ENCODE measurements at places on chromosomes 12 and 14.

- no peak for DNase-seq
These were observed 59.9 kb downstream of the STXBP6 start for GRCh38 chr14:24990050-24990449.

GRCh38 chr12:49794021-49794420 is 34.2 kb downstream of the NCKAP5L start:
- no peak for DNase-seq

DNA sequence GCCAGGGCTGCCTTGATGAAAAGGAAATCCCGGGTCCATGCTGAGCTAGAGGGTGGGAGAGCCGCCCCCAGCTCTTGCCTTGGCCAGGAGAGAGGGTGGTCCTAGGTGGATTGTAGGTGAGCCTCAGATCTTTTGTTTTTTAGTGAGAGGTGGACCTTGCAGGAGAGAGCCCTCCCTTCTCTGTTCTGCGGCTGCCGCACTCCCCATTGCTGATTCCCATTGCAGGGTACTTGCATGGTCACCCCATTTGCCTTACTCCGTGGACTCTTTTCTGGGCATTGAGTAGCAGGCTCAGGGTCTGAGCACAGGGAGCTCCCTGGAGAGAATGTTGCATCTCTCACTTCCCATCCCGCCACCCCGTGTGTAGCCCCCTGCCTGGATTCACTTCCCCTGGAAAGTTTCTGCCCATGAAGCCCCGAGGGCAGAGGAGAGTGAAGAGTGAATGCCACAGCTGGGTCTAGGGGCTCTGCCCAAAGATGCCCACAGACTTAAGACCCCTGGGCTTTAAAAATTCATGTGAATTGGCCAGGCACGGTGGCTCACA is 10.2 kb downstream of the VASH1 start:
- DNase-seq, result no peak

DNA sequence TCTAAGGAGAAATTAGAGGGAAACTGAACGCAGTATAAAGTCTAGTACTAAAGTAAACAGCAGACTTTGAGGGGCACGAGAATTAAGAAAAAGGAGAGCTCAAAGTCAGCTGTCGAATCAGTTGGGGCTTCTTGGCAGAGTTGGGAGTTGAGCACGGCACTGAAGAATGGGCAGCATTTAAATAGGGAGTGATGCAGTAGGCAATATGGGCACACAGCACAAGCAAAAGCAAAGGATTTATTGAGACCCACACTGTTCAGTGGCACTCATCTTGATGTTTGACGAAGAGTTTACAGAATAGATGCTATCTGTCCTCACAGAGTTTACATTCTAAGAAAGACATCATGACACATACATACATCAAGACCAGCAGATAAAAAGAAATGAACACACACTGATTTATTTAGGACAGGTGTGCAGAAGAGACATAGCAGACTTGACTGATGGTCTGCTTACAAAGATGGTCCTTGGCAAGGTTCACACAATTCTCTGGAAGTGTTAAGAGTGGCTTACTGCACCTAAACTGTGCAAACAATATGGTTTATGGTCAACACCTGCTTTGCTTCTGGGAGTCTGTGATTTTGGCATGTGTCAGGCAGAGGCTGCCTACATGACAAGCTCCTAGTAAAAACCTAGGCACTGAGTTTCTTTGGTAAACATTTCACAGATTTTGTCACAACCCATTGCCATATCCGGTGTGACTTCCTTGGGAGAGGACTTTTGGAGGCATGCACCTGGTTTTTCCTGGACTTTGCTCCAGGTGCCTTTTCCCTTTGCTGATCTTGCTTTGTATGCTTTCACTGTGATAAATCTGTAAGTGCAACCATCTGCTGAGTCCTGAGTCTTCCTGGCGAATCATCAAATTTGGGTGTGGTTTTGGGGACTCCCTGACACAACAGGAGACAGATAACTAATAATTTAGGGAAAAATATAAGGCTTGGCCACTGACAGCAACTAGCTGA is 26.3 kb downstream of the ALKBH1 start:
- no peak for DNase-seq

DNA sequence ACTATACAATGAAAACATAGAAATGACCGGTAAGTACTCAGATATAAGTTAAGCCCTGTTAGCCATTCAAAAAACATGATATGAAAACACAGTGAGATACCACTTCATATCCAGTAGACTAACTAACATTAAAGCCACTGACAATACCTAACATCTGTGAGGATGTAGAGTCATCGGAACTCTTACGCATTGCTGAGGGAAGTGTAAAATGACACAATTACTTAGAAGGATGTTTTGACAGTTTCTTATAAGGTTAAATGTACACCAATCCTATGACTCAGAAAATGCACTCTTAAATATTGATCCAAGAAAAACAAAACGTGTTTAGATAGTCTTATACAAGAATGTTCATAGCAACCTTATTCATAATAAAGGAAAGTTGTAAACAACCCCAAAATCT is 782.9 kb downstream of the BCL11B start:
- DNase-seq, result no peak

DNA sequence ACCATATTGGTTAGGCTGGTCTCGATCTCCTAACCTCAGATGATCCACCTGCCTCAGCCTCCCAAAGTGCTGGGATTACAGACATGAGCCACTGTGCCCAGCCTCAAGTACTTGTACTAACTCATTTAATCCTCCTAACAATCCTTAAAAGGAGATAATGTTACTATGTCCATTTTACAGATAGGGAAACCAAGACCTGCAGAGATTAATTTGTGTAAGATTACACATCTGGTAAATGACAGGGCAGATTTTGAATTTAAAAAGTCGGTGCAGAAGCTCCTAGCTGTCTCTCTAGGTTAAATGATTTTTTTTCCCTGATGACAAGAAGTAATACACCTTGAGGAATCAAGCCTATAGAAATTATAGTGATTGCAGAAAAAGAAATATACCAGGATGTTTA is 13.7 kb upstream of the HECTD1 start:
- no peak for DNase-seq

- DNase-seq, result no peak
These were observed 646 bp downstream of the FBLN5 start for GRCh38 chr14:91946622-91947474.

DNA sequence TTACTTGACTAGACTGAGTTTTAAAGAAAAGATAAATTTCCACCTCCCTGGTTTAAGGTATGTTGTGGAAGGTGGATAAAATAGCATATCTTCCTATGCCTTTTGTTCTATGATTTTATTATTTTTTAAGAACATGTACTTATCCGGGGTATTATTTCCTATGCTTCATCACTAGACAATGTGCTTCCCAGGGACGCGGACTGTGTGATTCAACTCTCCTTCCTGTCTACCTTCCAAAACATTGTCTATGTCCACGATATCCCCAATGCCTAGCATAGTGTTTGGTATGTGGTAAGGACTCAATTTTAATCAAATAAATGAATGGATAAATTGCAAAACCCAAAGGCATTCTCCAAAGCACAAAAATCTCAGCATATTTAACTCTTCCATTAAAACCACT is 8.3 kb upstream of the CCND2 start:
- no peak for DNase-seq

DNA sequence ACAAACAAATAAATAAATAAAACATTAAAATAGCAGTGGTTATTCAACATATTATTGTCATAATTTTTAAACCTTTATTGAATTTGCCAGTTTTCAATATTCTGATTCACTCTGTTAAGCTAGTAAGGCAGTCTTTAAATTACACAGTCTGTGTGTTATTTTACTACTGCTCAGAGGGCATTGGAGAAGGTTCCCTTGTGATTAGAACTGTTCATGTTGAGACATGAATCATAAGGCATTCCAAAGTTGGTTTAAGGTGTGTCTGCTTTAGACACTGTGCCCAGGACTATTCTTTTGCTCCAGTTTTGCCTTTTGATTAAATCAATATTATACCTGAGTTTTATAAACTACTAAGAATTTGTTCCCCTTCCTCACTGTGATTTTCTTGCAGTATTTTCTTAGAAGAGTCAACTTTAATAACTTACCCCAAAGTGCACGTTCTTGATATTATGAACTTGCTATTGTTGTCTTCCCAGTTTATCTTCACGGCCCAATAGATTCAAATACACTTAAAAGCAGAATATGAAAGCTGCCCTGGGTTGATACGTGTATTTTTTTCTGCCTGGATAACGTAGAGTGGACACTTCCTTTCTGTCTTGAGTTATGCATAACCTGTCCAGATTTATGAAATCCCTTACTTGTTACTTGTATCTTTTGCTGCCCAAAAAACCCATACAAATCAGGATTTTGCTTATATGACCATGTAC is 105.3 kb upstream of the BCAT1 start:
- no peak for DNase-seq

GRCh38 chr12:116153113-116153512 is 124.4 kb downstream of the MED13L start:
- no peak for DNase-seq

DNA sequence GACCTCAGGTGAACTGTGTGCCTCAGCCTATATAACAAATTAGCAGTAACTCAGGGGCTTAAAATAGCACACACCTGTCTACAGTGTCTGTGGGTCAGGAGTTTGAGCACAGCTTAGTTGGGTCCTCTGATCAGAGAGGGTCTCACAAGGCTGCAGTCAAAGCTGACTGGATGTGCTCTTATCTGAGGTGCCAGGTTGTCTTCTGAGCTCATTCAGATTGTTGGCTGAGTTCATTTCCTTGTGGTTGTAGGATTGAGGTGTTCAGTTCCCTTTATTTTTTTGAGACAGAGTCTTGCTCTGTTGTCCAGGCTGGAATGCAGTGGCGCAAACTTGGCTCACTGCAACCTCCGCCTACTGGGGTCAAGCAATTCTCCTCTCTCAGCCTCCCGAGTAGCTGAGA is 164.7 kb downstream of the ADCK1 start:
- DNase-seq, result no peak

- no peak for DNase-seq
These were observed 696 bp upstream of the GPHN start for GRCh38 chr14:66507181-66507721.

DNA sequence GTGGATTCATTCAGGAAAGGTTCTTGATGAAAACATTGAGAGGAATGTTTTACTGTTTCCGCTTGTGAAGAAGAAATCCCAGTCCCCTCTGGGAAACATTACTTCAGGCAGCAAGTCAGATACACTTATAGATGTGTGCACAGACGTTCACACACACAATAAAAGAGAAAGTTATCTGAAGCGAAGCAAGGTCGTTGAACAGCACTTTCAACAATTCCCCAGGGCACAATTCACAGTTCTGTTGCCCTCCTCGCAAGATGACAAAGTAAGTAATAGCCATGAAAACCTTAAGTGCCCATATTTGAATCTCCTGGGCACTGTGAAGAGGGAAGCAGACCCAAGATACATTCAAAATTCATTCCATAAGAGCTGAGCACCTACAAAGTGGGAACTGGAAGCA is 156.6 kb upstream of the CAND1 start:
- no peak for DNase-seq

DNA sequence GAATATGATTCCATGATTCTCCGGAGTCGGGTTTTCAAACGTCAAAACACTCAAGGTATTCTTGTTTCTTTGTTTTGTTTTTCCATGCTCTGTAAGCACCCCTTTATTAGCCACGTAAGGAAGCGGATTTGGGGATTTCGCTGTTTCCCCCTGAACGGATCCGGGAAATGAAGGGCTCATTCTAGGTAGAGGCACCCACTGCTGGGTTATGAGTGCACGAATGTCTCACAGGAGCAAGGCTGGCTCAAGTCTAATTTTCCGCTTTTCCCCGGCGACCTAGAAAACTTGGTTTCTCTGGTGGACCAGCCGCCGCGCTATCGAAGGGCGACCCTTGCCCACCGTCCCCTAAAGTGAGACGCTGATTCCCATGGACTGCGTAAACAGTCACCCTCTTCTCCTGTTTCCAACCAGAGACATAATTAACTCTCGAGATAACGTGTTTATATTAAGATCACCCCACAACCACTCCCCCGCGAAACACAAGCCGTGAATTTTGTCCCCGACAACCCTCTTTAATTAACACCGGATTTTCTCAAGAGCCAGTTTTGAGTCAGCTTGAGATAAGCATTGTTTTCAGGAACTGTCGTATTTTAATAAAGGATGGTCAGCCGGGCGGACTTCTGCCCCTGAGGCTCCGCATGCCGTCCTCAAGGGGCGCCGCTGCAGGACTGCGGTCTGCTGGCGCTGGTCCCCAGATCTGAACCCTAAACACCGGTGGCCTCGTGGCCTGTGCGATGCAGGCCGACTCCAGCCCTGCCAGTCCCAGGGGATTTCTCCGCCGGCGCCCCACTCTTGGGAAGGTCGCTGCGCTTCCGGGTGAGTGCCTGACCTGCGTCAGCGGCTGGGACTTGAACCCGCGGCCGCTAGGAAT is 515 bp upstream of the ABCC9 start:
- DNase-seq, result no peak

GRCh38 chr12:16130343-16130742 is 147.1 kb downstream of the SLC15A5 start:
- DNase-seq, result no peak

DNA sequence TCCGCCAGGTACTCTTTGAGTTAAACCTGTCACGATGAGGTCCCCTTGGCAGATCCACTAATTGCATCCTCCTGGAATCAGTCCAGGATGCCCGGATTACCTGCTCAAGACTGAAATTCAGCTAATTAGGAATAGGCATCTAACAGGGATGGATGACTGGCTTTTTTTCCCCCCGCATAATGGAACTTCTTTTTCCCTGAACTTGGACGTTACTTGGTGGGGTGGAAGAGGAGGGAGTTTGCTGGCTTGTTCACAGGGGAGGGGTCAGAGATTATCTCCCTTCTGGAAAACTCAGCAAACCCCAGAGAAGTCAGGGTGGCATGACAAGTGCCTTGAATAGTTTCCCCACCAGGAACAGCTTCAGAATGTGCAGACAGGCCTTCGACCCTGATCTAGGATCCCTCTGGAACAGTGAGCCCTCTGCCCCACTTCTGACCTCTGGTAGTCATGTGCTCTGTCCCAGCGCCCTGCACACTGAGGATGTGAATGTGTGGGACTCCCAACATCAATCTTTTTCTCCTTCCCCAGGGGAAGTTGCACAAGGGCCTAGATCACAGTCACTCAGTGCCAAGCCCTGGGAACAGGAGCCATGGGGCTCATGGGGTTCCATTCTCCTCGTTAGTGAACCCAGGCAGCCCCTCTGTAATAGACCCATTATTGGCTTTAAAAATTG is 142.5 kb downstream of the SMOC1 start:
- DNase-seq, result no peak

GRCh38 chr12:46407361-46407760 is 34.8 kb upstream of the SLC38A2 start:
- DNase-seq, result no peak

DNA sequence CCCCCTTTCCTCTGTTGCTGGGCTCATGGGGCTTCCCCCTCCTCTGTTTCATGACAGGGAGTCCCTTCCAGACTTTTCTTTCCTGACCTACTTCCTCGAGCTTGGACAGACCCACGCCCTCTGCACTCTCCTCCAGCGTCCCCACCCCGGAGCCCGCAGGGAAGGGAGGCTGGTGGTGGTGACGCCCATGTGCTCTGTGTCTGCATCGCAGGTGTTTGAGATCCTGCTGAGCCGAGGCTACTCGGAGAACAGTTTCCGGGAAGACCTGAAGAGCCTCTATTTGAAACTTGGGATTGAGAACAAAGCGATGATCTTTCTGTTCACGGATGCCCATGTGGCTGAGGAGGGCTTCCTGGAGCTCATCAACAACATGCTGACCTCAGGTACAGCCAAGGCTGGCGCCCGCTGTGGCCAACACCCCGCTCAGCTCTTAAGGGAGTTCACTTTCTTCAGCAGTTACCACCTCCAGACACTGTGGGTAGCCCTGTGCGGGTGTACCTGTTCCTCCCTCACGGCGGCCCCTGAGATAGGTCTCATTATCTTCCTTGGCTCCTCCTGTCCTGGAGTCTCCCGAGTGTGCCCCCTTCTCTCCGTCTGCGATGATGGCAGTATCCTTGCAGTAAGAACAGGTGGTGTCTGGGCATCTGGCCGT is 85.6 kb downstream of the CCDC92 start:
- no peak for DNase-seq

- DNase-seq, result no peak
These were observed 9.7 kb downstream of the GLRX5 start for GRCh38 chr14:95544588-95544987.
